Effector memory CD4-positive, alpha-beta T cell (primary cell): ENCODE measurements at places on chromosomes 1 and 21.
A peak's percentile ranks its signal among the peaks of the same experiment; 100 is the strongest.

DNA sequence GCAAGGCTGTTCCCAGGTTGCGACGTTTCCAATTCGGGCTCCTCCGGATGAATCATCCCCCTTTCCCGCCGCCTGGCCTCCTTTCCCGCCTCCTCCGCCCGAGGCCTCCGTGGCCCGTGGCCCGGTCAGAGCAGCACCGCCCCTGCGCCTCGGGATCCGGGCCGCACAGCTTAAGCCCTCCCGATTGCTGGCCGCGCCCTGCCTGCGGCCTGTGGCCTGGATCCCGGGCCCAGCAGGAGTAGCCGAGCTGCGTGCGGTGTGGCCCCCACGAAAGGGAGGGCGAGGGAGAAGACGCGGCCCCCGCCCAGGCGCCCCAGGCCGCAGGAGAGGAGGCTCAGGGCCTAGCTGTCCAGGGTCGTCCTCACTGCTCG, 1.0 kb downstream of the TMEM200B start:
- H3K27ac ChIP-seq: no peak overlapping the region
- H3K36me3 ChIP-seq: peaks cover 4% of the 10 kb centered on the region
- peaks cover 22% of the 10 kb centered on the region for H3K4me1 ChIP-seq
- peak overlapping the region; percentile 54 for H3K4me3 ChIP-seq
- no peak for DNase-seq
- H3K27me3 ChIP-seq: peaks cover 37% of the 10 kb centered on the region

GRCh38 chr1:23909412-23909811, 3.8 kb downstream of the CNR2 start:
- H3K4me3 ChIP-seq: no peak overlapping the region
- no peaks in the 10 kb centered on the region for H3K36me3 ChIP-seq
- no peak overlapping the region for H3K27ac ChIP-seq
- no peak for DNase-seq
- H3K4me1 ChIP-seq: no peaks in the 10 kb centered on the region

DNA sequence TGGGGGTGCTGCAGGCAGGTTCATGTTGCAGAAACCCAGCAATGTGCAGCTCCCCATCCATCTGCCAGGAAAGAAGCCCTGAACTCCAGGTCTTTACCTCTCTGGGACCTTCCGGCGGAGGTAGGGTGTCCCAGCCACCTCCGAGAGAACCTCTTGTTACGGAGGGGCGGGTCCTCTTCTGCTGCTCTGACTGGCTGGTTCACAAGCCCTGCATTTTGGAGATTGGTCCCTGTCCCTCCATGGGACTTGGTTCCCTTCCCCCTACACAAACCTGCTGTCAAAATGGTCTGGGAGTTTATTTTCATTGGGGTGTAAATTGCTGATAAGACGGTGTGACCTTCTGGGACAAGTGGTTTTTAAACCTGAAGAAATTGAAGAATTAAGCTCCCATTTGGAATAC, 8.0 kb upstream of the CELSR2 start:
- peaks cover 18% of the 10 kb centered on the region for H3K36me3 ChIP-seq
- H3K27ac ChIP-seq: no peak overlapping the region
- H3K27me3 ChIP-seq: no peaks in the 10 kb centered on the region
- no peak for DNase-seq
- H3K4me3 ChIP-seq: no peak overlapping the region

GRCh38 chr1:205013683-205014367, 29.2 kb upstream of the CNTN2 start:
- H3K36me3 ChIP-seq: no peaks in the 10 kb centered on the region
- no peaks in the 10 kb centered on the region for H3K27me3 ChIP-seq
- H3K27ac ChIP-seq: no peak overlapping the region
- no peak overlapping the region for H3K4me3 ChIP-seq
- no peak for DNase-seq

GRCh38 chr1:180163041-180163440, 8.4 kb downstream of the QSOX1 start:
- H3K4me1 ChIP-seq: no peaks in the 10 kb centered on the region
- H3K36me3 ChIP-seq: no peaks in the 10 kb centered on the region
- H3K27me3 ChIP-seq: no peaks in the 10 kb centered on the region
- no peak overlapping the region for H3K4me3 ChIP-seq
- no peak overlapping the region for H3K27ac ChIP-seq
- DNase-seq: no peak
